ENCODE measurements at places on chromosomes 5 and 9.
A peak's percentile ranks its signal among the peaks of the same experiment; 100 is the strongest.

DNA sequence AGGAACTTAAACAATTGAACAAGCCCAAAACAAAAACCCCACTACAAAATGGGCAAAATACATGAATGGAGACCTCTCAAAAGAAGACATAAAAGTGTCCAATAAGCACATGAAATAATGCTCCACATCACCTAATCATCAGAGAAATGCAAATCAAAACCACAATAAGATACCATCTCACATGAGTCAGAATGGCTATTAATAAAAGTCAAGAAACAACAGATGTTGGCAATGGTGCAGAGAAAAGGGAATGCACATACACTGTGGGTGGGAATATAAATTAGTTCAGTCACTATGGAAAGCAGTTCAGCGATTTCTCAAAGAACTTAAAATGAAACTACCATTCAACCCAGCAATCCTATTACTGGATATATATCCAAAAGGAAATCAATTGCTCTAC, 337.4 kb upstream of the GRIA1 start:
- no peak for DNase-seq

- no peak for DNase-seq
These were observed 56.9 kb upstream of the PLPP1 start for GRCh38 chr5:55591686-55592085.

GRCh38 chr9:124786881-124787573, 10.1 kb downstream of the OLFML2A start:
- DNase-seq = no peak

GRCh38 chr5:74648835-74649293, 8.3 kb upstream of the ENC1 start:
- peak; percentile 79 for DNase-seq

DNA sequence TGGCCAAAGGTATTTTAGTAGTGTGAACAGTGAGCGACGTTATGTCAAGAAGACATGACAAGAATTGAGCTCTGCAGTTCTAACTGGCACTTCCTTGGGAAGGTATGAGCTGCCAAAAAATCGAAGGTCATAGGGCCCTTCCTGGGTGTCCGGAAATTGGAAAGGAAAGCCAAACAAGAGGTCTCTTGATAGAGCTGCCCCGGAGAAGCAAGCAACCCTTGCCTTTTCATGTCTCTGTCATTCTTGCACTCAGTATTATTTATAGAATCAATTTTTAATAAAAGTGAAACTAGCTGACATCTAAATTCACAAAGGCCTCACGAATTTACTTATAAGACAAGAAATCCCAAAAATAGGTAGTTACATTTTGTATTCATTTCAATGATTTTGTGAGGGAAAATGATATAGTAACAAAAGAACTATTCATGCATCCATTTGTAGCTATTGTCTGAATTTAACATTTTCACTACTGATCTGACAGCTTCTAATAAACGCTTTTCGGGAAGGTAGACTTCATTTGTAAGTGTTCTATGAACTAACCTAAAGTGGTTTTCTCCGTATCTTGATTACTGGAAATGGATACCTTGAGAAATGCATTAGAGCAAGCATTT, 113.8 kb upstream of the VCAN start:
- DNase-seq = no peak

DNA sequence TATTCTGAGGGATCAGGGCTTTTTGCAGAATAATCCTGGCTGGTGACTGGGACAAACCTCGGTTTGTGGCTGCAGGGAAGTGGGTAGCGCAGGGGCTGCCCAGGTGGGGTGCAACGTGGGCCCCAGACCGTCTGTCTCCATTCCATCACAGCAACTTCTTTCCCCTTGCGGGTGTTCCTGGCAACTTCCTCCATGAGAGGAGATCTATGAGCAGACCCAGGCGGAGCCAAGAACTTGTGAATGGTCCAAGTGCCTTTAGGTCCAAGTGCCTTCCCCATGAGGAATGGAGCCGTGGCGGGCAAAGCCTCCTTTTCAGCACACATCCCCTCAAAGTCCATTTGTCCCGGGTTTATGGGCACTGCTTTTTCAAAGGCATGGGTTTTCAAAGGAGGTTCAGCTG, 136.5 kb downstream of the PHF2 start:
- no peak for DNase-seq

DNA sequence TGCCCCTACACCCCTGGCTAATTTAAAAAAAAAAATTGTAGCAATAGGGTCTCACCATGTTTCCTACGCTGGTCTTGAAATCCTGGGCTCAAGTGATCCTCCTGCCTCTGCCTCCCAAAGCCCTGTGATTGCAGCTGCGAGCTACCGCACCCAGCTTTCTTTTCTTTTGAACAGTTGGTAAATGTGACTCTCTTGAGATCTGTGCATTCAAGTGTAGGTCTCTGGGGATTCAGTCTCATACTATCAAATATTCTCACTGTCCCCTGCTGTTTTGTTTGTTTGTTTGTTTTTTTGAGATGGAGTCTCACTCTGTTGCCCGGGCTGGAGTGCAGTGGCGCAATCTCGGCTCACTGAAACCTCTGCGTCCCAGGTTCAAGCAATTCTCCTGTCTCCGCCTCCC, 42.3 kb upstream of the CXXC5 start:
- DNase-seq = no peak

GRCh38 chr9:84405667-84406066, 65.1 kb upstream of the SLC28A3 start:
- DNase-seq = no peak

DNA sequence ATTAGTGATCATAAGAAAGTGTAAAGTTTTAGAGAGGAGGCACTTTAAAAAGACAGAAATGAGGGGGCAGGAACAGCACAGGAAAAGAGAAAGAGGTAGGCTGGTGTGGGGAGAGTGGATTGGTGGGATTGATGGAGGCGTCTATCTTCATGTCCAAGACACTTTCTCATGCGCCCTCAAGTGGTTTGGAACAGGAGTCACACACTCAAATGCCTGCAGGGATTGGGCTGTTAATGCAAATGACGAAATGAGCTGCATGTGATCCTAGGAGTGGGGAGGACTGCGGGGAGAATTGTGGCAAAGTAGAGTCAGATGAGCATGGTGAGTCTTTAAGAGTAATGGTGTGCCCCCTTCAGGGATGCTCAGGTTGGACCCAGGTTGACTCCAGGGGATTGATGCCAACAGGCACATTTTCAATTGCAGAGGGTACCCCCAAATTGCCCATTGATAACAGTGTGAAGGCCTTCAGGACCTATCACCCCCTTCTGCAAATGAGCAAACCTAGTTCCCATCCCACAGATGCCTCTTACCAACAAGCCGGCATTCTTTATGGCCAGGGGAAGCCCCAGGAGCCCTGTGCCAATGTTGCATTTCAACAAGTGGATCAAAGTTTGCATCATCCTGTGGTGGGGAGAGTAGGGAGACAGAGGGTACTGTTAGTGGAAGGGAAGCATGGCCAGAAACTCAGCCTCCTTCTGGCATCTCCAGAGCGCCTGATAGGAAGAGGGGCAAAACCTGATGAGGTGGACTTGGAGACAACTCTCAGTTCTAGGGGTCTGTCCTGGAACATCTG, 5.3 kb downstream of the SLC36A3 start:
- DNase-seq = peak; percentile 23

GRCh38 chr9:133754688-133755227, 16.6 kb upstream of the SARDH start:
- DNase-seq = no peak

DNA sequence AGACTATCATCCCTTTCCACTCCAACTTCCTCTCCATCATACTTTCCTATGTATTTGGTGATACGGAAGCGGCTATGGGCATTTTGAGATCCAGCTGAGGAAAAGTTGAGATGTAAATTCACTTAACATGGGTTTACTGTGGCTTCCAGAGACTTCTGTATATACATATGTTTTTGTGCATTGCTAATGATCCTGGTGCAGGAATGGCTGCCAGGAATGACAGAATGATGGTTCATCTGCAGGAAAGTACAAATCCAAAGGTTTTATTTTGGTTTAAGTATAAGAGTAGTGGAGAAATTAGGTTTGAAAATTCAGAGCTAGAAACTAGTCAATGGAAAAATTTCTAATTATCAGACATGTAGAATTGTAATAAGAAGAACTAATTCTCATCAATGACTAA, 95.0 kb upstream of the PAM start:
- DNase-seq = no peak

DNA sequence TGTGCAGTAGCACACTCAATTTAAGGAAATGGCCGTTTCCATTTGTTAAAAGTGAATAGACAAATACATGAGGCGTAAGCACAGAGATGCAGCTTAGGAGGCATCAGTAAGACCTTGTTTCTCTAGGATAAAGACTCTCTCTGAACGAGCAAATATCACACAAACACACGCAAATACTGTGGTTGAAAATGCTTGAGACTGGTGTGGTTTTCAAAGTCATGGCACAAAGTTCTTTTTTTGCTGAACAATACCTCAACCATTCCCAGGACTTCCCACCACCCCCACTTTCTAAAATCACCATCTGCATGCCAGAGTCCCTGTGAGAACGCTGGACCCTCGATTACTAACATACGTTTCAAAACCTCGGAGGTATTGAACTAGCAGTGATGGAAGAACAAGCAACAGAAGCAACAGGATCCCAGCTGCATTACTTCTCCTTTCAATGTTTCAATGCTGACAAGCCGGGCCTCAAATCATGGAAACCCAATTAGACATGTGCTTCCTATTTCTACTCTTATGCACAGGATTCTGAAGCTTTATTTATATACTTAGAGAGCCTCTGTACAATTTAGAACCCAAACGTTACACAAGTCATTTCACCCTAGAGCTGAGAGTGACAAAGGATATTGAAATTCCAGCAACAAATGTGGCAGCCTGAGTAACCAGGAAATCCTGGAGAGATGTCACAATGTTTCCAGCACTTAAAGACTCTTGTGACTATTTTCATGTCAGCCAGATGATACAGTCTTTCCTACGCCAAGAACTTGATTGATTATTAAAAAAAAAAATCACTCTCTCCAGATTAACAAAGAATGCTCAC, 63.9 kb downstream of the CDC14B start:
- DNase-seq = no peak

GRCh38 chr5:7886849-7887475, 18.0 kb downstream of the MTRR start:
- DNase-seq = peak; percentile 59

- DNase-seq = no peak
These were observed 44.5 kb downstream of the SECISBP2 start for GRCh38 chr9:89362647-89363310.

- DNase-seq = no peak
These were observed 12.5 kb upstream of the SLC1A3 start for GRCh38 chr5:36593867-36594266.

DNA sequence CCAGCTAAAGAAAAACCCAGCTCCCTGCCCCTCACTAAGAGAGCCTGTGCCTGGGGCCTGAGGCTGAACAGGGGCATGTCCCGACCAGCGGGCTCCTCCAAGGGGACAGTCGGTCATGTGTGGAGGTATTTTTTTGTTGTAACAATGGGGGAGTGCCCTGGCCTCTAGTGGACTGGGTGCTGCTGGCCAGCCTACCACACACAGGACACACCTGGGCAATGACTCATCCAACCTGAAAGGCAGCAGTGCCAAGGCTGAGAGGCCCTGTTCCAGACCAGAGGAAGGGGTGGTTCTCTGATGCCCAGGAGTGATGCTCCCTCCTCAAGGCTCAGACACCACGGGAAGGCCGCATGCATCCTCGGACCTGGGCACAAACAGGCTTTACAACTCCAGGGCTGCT, 181.5 kb downstream of the OLFM1 start:
- no peak for DNase-seq

DNA sequence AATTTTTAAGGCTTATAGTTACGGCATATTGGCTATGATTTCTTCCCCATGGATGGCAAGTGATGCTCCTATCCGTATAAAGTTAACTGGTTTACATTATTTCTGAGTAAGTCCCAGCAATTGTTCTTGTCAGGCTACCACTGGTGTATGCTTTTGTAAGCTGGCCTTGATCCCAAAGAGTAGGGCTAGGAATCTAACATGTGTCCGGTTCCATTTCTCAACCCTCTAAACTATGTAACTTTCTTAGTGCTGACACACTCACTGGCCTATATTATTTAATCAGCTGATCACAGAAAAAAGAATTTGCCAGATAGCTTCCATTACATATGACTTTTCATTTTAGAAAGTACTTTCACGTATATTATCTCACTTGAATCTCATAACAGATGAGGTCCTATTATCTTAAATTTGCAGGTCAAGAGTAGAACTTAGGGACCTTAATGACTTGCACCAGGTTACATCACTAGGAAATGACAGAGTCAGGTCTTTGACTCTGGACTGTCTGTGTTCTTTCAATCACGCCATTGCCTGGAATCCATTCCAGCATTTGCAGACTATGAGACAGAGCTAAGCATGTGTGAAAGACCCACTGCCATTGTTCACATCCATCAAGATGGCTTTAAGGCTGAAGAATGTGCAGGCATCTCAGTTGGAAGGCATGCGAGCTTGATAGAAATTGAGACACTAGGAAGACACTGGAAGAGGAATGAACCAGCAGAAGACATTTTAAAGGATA, 362.9 kb downstream of the ARRDC3 start:
- DNase-seq = no peak

DNA sequence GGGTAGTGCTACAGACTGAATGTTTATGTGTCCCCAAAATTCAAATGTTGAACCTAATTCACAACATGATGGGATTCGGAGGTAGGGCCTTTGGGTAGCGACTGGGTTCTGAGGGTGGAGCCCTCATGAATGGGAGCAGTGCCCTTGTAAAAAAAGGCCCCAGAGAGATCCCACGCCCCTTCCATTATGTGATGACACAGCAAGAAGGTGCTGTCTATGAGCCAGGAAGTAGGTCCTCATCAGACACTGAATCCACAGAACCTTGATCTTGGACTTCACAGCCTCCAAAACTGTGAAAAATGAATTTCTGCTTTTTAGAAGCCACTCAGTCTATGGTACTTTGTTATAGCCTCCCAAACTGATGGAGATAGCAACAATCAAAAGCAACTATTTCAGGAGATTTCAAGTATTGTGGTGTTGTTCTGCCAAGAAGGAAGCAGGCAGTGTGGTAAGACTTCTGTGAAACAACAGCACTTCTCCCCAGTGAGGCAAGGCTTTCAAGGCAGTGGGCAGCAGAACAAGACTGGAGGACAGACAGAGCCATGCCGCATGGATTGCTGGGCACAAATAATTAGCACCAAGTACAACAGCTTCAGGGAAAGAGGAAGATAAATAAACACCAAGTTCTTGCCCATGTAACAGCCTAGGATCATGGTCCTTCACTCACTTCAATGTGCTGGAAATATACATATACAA, 76.1 kb downstream of the OR2K2 start:
- no peak for DNase-seq

- no peak for DNase-seq
These were observed 10.9 kb upstream of the SOWAHA start for GRCh38 chr5:132802044-132802684.

DNA sequence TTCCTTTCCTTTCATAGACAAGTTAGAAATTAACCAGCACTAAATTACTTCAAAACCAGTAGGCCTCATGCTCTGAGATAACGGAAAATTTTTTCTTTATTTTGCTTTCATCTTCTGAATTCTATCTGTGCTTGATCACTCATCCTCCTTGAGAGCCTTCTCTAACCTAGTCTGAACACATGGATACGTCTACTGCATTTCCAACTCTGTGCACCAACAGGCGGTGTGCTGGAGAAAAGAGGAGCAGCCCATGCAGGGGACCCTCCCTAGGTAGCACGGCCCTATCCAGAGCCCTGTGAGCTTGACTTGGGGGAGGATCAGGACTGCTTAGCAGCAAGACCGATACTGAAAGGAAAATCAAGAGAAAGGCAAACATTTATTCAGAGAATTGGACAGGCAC, 149.8 kb downstream of the AUH start:
- DNase-seq = no peak

GRCh38 chr9:99595796-99596195, 225.9 kb upstream of the NR4A3 start:
- no peak for DNase-seq

GRCh38 chr9:133471551-133472276, 7.2 kb downstream of the SLC2A6 start:
- DNase-seq = no peak

GRCh38 chr5:74206579-74207550, 433.7 kb downstream of the ENC1 start:
- peak; percentile 47 for DNase-seq

Data from G401 (cell line).